ENCODE measurements at places on chromosomes 7 and 10.

- DNase-seq = no peak
Observed at GRCh38 chr7:139942636-139943035, 113.6 kb downstream of the TBXAS1 start.

DNA sequence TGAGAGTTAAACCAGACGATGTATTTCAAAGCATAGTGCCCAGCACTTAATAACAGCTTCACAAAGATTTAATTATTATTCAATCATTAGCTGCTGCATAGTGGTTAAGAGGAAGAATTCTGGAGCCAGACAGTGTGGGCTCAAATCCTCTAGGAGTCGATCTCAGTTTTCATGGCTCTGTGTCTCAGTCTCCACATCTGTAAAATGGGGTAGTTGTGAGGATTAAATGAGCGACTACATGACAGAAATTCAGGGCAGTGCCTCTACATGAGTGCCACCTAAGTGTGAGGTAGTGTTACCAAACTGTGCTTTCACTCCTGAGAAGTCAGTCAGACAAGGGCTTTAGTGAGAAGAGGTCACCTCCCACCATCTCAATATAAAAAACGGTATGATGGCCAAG lies 81.7 kb upstream of the FGFR2 start:
- DNase-seq = no peak

DNA sequence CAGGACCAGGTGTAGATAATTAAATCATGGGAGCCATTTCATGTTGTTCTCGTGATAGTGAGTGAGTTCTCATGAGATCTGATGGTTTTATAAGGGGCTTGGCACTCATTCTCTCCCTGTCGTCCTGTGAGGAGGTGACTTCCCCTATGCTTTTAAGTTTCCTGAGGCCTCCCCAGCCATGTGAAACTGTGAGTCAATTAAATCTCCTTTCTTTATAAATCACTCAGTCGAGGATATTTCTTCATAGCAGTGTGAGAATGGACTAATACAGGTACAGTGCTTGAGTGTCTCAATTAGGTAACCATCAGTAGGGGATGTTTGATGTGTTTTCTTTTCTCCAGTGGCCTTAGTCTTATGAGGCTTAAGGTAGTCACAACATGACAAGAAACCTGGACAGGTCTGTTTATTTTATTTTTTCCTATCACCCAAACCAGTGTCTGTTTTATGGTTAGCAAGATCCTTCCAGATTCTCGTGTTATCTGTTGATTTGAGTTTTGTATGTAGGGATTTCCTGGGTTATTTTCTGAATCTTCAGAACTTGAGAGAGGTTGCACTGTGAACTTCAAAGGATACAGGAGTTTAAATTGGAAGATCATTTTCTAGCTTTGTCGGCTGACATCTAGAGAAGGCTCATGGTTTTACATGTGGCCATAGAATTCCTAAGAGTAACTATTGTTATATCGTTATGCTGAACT lies 32.1 kb downstream of the UMAD1 start:
- no peak for DNase-seq

GRCh38 chr7:44974549-44974948 lies 4.3 kb downstream of the MYO1G start:
- DNase-seq = no peak

DNA sequence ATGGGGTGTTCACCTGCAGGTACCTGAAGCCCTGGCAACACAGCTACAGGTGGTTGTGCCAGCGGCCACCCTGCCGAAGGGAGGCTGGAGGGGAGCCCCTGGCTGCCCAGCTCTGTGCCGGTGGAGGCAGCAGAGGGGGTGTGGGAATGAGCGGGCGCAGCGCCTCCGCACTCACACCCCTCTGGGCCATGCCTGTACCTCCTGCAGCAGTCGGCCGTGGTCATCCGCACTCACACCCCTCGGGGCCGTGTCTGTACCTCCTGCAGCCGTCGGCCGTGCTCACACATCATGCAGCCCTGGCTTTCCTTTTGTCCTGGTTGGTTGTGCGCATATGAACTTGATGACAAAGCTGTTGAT lies 1.7 kb downstream of the ZNF511 start:
- no peak for DNase-seq

DNA sequence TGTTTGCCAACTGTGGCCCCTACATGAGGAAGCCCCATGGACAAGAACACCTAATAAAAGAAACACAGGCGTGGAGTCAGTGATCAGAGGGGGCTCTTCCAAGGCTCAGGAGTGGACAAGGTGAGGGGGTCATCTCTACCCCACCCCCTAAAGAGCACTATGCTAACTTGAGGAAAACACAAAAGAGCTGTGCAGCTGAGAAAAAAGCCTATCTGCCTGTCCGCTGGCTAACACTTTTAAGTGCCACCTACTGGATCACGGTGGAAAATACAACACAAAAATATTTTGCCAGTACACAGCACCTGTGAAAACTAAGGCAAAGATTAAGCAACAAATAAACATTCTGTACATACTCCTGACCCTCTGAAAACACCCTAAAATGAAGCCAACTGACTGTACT lies 53.1 kb upstream of the COBL start:
- no peak for DNase-seq

- DNase-seq = no peak
Observed at GRCh38 chr10:109205929-109206585, 717.3 kb downstream of the XPNPEP1 start.

GRCh38 chr10:18334116-18334867 lies 194.1 kb downstream of the CACNB2 start:
- no peak for DNase-seq

GRCh38 chr7:64640504-64640903 lies 25.4 kb upstream of the ZNF107 start:
- no peak for DNase-seq

DNA sequence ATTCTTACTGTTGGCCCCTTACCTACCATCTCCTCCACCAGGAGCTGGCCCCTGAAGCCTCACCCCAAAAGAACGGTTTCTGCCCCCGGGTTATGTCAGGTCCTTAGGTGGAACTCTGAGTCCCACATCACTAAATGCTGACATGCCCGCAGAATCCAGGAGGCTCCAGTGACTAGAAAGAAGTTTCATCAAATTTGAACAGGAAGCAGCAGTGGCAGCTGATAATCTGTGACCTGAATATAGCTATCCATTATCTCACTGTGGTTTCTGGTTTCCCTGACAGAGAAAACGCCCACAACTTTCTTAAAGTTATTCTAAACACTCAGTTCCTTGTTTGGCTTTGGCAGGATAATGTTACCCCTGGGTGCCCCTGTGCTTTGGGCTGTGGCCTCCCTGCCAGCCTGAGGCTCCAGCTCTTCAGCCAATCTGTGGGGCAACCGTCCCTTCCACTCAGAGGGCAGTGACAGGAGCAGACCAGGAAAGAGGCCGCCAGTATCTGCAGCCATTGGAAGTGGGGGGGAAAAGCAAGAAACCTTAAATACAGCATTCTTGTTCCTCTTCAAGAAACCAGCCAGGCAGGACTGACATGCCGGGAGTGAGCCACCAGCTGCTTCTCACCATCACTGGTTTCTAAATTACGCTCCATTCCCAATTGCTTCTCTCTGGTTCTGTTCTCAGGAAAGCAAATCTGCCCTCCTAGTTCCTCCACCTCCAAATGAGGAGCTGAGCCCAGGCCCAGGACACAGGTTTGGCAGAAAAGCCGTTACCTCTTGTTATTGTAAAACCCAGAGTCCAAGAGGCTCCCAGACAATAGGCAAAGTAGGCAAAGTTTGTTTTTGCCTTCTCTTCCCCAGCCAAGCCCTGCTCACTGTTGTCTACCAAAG lies 41.2 kb upstream of the VCL start:
- DNase-seq = no peak

DNA sequence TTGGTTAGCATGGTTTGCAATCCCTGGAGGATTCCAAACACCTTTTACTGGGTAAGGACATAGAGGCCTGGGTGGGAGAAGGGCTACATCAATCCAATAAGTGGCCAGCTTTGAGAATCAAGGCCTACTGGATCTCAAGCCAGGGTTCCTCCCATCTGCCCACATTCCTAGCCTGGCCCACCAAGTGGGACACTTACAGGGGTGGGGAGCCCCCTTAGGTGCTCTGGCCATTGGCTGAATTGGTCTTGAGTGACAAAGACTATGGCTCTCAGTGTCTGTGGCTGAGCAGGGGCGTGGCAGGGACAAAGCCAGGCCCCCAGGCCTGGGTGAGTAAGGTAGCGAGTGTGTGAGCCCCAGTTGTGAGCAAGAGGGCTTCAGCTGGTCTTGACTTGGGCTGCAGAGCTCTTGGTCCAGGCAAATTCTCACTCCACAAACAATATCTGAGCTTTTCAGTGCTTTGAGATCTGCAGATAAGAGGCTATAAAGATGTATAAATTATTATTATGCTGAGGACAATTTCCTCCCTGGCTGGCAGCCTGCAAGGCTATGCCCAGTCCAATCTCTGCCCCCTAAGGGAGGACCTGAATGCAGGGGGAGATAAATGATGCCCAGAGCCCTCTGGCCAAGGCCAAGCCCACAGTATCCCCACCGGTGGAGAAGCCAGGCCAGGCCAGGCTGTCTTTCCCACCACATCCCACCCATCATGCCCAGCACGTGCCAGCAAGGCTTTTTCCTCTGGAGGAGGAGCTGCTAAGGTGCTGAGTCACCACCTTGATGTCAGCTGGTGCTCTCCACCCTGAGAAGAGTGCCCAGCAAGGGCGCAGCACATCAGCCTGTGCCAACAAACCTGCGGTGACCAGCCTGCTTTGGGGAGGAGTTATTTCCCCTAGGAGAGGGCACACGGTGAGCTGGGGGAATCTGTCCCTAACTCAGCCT lies 80.7 kb upstream of the DUSP5 start:
- no peak for DNase-seq

GRCh38 chr10:112826018-112826697 lies 123.9 kb upstream of the TCF7L2 start:
- DNase-seq = no peak

DNA sequence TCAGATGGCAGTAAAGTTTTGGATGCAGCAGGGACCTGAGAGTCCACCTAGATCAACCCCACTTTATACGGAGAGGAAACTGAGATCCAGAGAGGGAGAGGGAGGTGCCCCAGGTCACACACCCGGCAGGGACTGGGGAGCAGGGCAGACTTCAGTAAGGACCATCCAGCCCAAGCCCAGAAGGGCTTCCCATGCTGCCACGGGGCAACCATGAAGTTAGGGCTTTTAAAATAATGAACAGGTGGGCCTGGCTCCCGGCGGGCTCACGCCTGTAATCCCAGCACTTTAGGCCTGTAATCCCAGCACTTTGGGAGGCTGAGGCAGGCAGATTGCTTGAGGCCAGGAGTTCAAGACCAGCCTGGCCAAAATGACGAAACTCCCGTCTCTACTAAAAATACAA lies 98.5 kb downstream of the HIP1 start:
- no peak for DNase-seq

DNA sequence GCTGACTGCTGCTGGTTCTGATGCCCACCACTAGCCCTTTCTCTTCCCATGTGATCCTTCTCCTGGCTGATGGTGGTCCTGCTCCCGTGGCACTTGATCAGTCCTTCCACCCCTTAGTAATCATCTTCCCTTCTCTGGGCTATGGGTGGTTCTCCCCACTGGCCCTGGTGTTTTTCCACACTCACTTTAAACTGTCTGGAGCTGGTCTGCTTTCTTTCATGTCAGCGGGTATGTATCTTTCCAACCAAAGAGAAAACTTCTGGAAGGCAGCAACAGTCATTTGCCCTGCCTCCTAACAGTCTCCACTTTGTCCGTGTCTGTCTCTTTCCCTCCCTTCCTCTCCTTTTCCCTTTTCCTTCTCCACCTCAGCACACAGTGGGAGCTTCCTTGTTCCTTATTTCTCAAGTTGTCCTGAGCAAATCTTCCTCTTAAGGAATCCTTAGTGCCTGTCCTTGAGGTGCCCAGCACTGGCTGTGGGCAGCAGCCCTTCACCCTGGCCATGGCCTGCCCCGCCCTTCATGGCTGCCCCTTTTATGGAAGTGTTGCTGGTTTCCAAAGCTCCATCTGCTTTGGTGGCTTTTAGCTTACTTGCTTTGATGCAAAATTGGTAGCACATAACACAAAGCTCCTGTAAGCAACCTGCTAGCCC lies 189.0 kb downstream of the TCF7L2 start:
- no peak for DNase-seq

- DNase-seq = no peak
Observed at GRCh38 chr7:91088691-91089090, 175.5 kb upstream of the FZD1 start.

GRCh38 chr7:94425546-94425945 lies 30.9 kb downstream of the COL1A2 start:
- no peak for DNase-seq

DNA sequence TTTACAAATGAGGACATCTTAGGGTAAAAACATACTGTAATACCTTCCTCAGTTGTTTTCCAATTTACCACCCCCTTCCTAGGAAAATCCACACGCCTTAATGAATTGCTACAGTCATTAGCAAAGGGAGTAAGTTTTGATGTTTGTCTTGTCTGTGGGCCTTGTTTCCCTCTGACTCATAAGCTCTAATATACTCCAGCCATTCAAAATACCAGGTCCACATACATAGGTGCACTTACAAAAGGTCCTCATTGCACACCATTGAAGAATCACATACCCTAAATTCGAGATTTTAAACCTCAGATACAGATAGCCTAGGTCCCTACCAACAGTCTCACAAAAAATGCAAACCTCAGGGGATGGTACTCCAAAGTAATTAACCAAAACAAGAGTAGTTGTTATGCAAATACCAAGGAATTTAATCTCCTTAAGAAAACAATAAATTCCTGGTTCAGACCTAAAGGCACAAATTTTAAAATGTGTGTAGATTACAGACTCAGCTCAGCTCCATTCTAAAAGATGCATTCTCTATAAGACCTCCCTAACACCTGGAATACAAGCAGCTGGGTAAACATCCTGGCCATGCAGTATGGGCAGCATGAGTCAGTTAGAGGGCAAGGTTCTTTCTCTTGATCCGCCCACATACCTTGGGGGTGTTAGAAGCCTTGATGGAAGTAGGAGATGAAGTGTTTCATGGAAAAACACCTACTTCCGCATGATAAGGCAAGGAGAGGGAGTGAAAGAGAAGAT lies 3.0 kb upstream of the LIPK start:
- no peak for DNase-seq

- no peak for DNase-seq
Observed at GRCh38 chr7:16463949-16464715, 1.4 kb downstream of the SOSTDC1 start.

DNA sequence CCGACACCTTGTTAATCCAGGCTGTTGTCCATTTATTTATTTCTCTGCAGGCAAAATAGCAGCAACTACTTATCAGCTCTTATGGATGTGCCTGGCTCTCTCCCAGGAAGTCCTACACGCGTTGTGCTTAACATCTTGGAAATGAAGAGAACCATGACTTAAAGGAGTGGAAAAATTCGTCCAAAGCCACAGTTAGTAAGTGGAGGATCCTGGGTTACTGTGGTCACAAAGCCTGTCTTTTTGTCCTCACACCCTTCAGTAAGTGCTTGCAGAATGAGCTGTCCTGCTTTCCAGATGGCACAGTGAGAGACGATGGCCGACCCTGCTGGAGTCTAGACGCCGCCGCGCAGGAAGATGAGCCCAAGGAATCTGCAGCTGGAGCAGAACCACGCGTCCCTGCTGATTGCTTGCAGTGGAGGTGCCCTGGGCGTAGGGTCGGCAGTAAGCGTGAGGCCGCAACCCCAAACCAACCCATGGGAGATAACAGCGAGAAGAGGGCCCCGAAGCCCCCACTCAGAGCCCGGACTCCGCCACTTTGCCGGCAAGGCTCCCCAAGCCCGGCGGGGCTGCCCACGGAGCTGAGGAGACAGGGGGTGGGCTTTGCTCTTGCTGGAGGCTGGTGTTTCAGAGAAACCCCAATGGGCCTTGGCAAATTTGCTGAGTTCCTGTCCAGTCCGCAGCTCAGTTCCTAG lies 178.6 kb downstream of the CXCL12 start:
- DNase-seq = no peak

GRCh38 chr7:3922175-3922635 lies 621.2 kb downstream of the SDK1 start:
- DNase-seq = no peak

GRCh38 chr7:42926204-42926603 lies 5.8 kb downstream of the PSMA2 start:
- DNase-seq = no peak
